ENCODE measurements at places on chromosomes 13 and 19. TPM values are rescaled to one million over a fixed set of nuclear protein-coding genes. Genes with fewer than 3 reads are reported as not detected.

Gene CCDC8
- total RNA-seq: 51.7 TPM

Gene SMIM44
- total RNA-seq: not detected

Gene MAB21L1
- total RNA-seq: 0.58 TPM

GRCh38 chr19:16836115-16837034, 7.2 kb downstream of the SIN3B start:
- no peak overlapping the region for H3K27ac ChIP-seq
- DNase-seq: no peak
- no peaks in the 10 kb centered on the region for H3K27me3 ChIP-seq
- no peak overlapping the region for H3K4me3 ChIP-seq
- peaks cover 35% of the 10 kb centered on the region for H3K36me3 ChIP-seq
- H3K4me1 ChIP-seq: peaks cover 2% of the 10 kb centered on the region

GRCh38 chr13:69903081-69903480, 204.5 kb upstream of the ATXN8OS start:
- H3K4me3 ChIP-seq: no peak overlapping the region
- no peak overlapping the region for H3K27ac ChIP-seq
- DNase-seq: no peak
- H3K27me3 ChIP-seq: no peaks in the 10 kb centered on the region
- H3K4me1 ChIP-seq: peaks cover 12% of the 10 kb centered on the region

DNA sequence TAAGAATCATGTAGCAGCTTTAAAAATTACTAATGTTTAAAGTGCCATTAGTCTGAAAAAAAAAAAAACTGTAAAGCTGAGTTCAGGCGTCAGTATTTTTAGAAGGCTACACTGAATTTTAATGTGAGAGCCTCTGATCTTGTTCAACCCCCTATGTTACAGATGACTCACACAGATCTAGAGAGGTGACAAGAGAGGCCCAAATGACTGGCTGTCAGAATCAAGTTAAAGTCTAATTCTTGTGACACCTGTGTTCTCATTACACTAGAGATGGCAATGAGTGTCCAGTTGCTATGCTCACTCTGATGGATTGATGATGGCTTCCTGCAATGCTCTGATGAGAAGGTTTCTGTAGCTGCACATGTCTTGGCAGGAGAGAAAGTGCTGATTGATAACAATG, 203.5 kb upstream of the OBI1 start:
- no peaks in the 10 kb centered on the region for H3K4me1 ChIP-seq
- H3K27me3 ChIP-seq: no peaks in the 10 kb centered on the region
- no peak for DNase-seq
- no peak overlapping the region for H3K27ac ChIP-seq
- H3K4me3 ChIP-seq: no peak overlapping the region
- no peaks in the 10 kb centered on the region for H3K36me3 ChIP-seq

DNA sequence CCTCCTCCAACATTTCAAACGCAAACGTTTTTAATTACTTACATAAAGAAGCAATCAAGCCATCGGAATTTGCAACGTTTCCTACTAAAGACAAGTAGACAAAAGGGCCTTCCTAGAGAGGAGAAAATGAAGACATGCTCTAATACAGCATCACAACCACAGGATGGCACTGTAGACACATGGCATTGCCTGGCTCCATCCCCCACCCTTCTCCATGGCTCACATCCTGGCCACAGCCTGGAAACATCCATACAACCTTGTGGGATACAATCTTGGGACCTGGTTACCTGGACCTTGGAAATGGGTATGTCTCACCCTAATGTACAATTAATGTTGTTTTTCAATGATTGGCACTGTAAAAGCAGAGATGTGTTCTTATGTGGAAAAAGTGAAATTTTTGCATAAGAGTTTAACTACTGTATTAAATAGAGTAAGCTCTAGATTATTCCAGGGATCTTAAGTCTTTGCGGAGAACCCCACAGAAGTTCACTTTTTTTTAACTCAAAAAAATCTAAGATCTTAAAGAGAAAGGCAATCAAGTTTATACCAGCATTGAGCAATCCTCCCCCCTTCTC, 21.5 kb downstream of the EBPL start:
- no peaks in the 10 kb centered on the region for H3K27me3 ChIP-seq
- peaks cover 25% of the 10 kb centered on the region for H3K36me3 ChIP-seq
- H3K27ac ChIP-seq: no peak overlapping the region

DNA sequence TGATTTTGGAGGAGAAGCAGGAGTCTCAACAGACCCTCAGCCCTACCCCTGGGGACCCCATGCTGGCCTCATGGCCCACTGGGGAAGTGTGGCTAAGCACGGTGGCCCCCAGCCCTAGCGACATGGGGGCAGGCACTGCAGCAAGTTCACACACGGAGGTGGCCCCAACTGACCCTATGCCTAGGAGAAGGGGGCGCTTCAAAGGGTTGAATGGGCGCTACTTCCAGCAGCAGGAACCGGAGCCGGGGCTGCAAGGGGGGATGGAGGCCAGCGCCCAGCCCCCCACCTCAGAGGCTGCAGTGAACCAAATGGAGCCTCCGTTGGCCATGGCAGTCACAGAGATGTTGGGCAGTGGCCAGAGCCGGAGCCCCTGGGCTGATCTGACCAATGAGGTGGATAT, 14.9 kb downstream of the NCAN start:
- peaks cover 71% of the 10 kb centered on the region for H3K27me3 ChIP-seq
- H3K4me3 ChIP-seq: no peak overlapping the region
- H3K36me3 ChIP-seq: no peaks in the 10 kb centered on the region
- H3K27ac ChIP-seq: no peak overlapping the region
- H3K4me1 ChIP-seq: no peaks in the 10 kb centered on the region
- DNase-seq: no peak

GRCh38 chr13:21330126-21330861, 128.8 kb downstream of the ZDHHC20 start:
- H3K36me3 ChIP-seq: no peaks in the 10 kb centered on the region
- no peak overlapping the region for H3K27ac ChIP-seq
- DNase-seq: no peak
- H3K27me3 ChIP-seq: peaks cover 19% of the 10 kb centered on the region
- no peak overlapping the region for H3K4me3 ChIP-seq

Data from mesothelial cell of epicardium (in vitro differentiated cells).